HS-27A (cell line): ENCODE measurements at places on chromosomes 1 and 21.

- DNase-seq = no peak
Measured at GRCh38 chr1:44405798-44406736, 1.0 kb downstream of the RNF220 start.

DNA sequence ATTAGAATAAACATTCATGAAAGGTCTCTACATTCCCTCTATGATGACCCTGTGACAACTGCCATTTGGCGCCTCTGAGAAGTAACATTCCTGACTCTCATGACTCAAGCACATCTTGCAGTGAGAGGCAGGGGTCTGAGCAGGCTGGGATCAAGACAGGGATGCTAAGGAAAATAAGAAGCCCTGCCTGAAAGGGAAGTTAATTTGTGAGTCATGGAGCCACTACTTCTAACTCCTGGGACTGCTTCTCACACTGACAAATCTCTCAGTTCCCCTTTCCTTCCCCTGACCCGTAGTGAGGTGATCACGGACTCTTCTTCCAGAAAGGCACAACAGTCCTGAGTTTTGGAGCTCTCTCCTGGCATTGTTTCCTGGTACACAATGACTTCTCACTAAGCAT lies 231.9 kb downstream of the TNR start:
- no peak for DNase-seq

- no peak for DNase-seq
Measured at GRCh38 chr1:12001249-12001917, 17.9 kb upstream of the MIIP start.

GRCh38 chr21:46637952-46638746 lies 2.7 kb downstream of the PRMT2 start:
- no peak for DNase-seq

DNA sequence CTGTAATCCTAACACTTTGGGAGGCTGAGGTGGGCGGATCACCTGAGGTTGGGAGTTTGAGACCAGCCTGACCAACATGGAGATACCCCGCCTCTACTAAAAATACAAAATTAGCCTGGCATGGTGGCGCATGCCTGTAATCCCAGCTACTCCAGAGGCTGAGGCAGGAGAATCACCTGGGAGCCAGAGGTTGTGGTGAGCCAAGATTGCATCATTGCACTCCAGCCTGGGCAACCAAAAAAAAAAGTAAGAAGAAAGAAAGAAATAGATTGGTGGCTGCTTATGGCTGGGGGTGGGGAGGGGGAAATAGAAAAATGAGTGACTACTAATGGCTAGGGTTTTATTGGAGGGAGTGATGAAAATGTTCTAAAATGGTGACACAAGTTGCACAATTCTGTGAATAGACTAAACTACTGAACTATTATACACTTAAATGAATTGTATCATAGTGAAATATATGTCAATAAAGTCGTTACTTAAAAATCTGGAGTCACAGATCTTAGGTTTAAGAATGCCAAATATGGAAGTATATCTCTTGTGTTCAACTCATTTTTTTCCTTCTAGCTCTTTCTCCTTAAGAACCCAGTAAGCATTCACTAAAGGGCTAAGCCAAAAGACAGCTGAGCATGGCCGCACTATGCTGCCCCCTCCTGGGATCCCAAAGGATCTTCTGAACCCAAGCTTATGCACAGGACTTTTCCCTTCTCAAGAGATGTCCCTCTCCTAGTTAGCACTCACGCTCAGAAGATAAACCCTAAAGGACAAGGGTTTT lies 3.2 kb upstream of the NPL start:
- no peak for DNase-seq
